ENCODE measurements at places on chromosomes 1 and 21.

- no peak for ATAC-seq
Observed at GRCh38 chr1:37181425-37181824, 147.1 kb upstream of the GRIK3 start.

GRCh38 chr1:169849346-169850022 is 44.2 kb downstream of the SCYL3 start:
- ATAC-seq, result no peak

- ATAC-seq, result no peak
Observed at GRCh38 chr1:20728371-20729154, 3.9 kb downstream of the SH2D5 start.

- ATAC-seq, result peak; percentile 95
Observed at GRCh38 chr1:91569411-91570119, 68.9 kb downstream of the CDC7 start.

DNA sequence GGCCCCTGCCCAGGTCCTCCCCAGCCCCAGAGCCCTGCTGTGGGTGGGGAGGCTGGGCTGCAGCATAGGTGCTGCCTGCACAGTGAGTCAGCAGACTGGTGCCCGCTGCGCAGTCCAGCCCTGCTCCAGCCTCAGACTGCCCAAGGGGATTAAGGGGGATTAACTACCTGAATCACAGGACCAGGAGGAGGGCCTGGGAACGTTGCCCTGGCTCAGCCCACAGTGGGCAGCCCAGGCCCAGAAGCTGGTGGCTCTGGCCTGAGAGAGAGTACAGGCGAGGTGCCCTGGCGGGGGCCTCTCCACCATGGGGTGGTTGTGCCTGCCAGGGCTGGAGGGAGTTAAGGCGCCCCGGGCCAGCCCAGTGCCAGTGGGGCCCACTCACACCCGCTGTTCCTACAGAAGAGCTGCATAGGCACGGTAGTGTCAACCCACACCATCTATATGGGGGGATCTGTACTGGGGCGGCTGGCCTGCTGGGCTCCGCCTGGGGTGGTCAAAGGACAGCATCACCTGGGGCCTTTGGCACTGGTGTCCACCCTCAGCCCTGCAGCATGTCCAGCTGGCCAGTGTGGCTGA is 2.3 kb downstream of the OBSCN start:
- ATAC-seq, result no peak

- ATAC-seq, result no peak
Observed at GRCh38 chr21:27155130-27155500, 188.2 kb upstream of the ADAMTS5 start.

DNA sequence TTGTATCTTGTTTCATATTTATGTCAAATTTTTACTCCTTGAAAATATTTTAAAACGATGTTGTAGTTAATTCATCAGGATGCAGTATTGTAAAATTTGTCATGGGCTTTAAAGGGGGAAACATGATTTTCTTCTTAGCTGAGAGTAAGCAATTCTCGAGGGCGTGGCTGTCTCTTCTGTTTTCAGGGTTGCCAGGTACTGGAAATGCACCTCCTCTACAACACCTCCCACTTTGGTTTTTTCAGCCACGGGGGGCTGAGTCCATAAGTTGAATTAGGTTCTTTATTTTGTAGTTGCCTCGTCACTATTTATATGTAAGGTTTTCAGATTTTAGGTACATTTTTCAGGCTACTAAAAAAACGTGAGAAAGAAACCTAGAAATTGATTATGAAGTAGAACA is 64.0 kb downstream of the PRDM2 start:
- no peak for ATAC-seq

GRCh38 chr1:162142968-162143367 is 73.5 kb downstream of the NOS1AP start:
- ATAC-seq, result no peak

- no peak for ATAC-seq
Observed at GRCh38 chr1:157880621-157881020, 39.0 kb upstream of the CD5L start.

DNA sequence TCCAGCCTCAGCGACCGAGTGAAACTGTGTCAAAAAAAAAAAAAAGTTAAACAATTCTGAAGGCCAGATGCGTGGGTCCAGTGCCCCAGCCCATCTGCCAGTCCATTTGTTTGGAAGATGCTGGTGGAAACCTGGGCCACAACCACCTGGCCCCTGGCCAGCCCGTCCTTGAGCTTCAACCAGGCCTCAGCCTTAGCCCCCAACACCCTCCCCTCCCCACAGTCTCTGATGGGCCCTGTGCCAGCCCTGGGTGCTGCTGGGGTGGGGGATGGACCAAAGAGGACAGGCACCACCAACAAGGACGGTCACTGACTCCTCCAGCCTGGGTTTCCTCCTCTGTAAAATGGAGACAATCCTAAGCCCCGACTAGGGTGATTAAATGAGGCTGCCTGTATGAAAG is 19.6 kb upstream of the PLEKHG5 start:
- ATAC-seq, result no peak

- peak; percentile 87 for ATAC-seq
Observed at GRCh38 chr1:103525114-103525606, 339 bp upstream of the RNPC3 start.

DNA sequence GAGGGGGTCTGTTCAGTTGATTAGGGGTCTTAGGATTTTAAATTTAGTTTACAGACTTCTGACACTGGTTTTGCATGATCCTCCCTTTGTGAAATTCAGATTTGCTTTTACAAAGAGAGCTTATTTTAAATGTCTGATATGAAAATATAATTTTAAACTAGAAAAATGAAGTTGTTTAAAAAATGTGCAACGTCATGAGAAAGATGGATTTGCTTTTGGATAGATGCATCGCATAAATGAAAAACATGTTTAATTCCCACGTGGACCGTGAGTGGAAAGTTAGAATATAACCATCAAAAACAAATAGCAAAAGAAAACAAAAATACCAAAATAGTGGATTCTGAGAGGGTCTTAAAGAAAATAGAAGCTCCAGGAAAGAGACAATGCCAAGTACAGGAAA is 2.0 kb upstream of the OR2T3 start:
- ATAC-seq, result no peak

DNA sequence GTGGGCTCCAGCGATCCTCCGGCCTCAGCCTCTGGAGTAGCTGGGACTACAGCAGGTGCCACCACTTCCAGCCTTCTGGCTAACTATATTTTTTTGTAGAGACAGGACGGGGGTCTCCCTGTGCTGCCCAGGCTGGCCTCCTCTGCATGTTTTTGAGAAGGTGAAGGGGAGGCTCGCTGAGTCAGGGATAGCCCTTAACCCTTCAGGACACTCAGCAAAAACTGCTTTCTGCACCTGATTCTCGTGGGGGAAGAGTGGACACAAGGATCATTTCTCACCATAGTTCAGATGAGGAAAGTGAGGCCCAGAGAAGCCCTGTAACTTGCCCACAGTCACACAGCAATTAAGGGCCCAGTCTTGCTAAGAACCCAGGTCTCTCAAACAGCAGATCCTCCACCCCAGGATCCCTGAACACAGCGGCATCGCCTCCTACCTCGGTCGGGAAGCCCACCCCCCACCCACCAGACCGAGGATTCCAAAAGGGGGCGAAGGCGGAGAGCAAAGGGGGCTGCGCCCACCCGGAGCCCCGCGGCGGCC is 1.3 kb downstream of the FGR start:
- ATAC-seq, result no peak

GRCh38 chr1:66704177-66704875 is 47.9 kb upstream of the DYNLT5 start:
- no peak for ATAC-seq

GRCh38 chr1:44012941-44013609 is 18.2 kb downstream of the SLC6A9 start:
- no peak for ATAC-seq

DNA sequence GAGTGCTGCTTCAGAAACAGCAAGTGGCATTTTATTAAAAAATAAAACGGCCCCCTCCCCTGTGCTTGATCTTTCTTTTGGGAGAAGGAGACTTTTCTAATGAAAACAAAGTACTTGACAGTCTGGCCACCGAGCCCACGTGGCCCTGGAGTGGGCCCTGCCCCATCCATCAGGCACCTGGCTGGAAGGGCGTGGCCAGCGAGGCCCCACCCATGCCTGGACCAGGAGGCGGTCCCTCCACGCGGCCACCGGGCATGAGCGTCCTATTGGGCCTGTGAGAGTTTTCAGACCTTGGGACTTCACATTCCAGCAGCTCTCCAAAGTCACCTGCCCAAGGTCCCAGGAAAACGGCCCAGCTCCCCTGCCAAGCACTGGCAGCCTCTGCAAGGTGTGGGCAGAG is 144.7 kb downstream of the CASZ1 start:
- no peak for ATAC-seq

GRCh38 chr1:27332536-27333281 is 9.1 kb upstream of the SYTL1 start:
- peak; percentile 64 for ATAC-seq

GRCh38 chr1:180926164-180926981 is 13.7 kb downstream of the KIAA1614 start:
- peak; percentile 52 for ATAC-seq

- ATAC-seq, result no peak
Observed at GRCh38 chr1:113895961-113896360, 8.6 kb upstream of the BCL2L15 start.

DNA sequence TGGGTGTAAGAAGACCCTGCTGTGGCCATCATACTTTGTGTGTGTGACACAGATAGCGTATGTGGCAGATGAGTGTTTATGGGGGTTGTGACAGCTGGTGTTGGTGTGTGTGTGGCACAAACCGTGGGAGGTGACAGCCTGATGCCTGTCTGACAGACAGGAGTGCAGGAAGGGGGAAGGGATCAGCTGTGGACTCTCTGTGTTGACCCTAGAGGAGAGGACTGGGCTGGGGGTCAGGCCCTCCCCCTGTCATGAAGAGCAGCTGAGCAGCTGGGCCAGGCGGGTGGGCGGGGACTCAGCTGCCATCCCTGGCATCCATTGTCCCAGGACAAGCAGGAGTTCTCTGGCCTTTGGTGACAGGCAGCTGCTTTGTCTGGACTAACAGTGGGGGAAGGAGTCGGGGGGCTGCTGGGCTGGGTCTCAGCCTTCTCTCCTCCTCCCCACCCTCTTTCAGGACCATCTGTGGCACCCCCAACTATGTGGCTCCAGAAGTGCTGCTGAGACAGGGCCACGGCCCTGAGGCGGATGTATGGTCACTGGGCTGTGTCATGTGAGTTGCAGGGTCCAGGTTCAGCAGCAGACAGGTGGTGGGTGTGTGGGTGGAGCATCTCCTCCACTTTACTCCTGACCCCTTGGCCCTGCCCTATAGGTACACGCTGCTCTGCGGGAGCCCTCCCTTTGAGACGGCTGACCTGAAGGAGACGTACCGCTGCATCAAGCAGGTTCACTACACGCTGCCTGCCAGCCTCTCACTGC is 2.3 kb downstream of the PLK3 start:
- ATAC-seq, result no peak

DNA sequence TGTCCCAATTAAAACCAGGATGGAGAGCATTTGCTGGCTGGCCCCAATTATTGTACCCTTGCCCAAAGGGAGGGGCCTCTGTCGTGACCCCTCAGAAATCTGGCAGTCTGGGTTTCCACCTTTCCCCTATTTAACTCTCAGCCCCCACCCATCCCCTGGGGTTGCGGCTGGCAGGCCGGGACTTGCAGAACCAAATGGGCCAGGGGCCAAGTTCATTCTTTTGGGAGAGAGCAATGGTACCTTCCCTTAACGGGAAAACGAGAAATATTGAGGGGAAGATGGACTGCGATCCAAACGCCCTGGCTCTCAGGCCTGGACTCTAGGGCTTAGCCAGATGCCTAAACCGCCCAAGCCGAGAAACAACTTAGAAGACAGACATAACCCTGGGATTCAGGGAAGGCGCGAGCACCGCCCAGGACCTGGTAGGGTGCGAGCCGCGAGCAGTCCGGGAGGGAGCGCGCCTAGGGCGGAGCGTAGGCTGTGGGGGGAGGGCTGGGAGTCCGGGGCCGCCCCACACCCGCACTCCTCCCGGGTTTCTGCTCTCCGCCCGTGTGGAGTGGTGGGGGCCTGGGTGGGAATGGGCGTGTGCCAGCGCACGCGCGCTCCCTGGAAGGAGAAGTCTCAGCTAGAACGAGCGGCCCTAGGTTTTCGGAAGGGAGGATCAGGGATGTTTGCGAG is at the start of gene SLC27A3:
Gene SLC27A3 (plus strand): TSS at position 628 of the 678 bp plus-strand sequence. CDS start 91 bp downstream, outside the sequence.
- peak; percentile 87 for ATAC-seq

GRCh38 chr1:20721117-20722061 is 3.6 kb upstream of the KIF17 start:
- no peak for ATAC-seq

DNA sequence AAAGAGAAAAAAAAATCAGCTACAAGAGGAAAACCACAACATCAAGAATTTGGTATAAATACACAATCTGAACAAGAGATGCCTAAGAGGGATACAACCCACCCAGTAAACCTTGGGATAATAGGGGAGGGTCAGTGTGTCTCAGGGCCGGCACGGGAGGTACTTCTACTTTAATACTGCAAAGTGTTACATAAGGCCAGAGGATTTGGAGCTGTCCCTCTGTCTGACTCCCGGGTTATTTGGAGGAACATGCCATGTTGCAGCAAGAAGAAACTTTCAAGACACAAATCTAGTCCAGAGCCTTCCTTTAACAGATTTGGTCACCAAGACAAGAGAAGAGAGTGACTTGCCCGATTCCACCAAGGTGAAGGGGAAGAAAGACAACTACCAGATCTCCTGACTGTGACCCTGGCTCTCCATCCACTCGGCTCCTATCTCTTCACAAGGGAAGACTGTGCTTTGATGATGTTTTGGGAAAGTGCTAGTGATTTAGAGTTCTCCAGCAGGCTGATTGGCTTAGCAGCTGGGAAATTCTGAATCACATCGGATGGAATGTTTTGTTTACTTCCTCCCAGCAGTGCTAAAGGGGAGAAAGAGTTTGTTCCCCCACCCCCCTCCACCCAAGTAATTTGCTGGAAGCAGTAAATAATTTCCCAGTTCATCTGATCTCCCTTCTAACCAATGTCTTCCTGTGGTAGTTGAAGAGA is 29.3 kb downstream of the SGIP1 start:
- ATAC-seq, result peak; percentile 62

DNA sequence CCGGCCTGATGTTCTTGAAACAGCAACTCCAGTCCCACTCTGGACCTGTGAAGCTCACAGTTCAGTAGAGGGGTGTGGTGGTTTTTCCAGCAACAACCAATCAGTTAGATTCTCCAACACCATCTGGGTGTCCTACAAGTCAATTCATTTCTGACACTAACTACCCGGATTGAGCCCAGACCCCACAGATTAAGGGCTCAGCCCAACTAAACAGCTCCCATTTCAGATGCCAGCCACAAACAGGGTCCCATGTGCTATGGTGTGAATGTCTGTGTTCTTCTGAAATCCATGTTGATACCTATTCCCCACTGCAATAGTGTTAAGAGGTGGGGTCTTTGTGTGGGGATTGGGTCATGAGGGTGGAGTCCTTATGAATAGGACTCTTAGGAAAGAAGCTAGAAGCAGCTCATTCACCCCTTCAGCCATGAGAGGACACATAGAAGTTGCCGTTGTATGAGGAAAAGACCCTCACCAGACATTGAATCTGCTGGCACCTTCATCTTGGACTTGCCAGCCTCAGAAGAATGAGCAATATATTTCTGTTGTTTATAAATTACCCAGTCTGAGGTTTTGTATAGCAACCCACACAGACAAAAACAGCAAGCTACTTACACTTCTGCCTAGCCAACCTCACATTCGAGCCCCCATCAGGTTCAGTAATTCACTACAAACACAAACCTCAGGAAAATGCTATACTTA is 53.6 kb downstream of the IRF2BP2 start:
- no peak for ATAC-seq
